ENCODE measurements at places on chromosomes 1 and 21.

DNA sequence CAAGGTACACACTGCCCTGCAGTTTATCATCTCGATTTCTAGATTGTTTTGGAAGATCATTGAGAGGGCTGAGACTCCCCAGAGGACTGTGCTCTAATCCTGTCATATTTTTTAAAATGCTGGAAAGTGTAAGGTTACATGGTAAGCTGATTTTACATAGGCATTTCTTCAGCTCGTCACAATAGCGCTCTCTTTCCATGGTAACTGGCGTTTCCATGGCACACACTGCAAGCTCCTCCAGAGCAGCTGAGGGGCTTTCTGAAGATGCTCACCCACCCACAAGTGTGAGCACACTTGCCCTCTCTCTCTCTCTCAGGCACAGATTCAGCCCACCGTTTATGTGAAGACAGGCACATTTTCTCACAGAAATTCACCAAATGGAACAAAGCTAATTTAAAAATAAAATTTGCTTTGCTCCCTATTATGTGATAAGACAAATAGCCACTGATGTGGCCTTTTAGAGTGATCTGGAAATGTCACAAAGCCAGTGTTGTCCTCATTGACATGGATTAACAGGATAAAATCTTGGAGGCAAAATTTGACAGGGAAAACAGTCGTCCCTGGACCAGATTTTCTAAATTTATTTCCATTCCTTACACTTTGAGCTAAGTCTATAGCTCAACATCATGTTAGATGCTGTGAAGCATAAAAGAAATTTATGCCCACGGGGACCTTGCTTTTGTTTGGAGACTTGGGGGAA is 421.5 kb downstream of the RWDD3 start:
- no peak for DNase-seq

GRCh38 chr1:43545339-43545694 is 14.6 kb downstream of the PTPRF start:
- DNase-seq = no peak

DNA sequence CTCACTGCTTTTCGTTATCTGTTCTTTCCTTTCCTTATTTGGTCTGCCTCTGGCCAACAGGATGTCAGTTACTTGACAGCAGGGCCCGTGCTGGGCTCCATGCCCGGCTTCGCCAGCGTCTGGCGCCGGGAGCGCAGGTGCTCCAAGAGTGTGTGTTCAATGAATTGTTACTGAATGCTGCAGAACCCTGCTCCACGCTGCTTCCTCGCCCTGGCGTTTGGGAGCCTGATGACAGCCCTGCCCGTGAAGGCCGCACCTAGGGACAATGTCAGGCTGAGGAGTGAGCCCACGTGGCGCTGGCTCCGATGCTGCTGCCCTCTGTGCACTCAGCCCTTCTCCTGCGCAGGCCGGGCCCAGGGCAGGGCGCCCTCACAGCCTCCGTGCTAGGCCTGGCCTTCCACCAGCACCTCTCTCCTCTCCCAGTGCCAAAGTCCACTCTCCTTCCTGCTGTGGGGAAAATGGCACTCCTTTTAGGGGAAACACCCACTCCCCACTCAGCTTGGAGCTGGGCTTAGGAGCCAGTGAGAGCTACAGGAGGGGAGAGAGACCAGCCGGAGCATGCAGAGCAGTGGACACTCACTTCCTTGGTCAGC is 51.4 kb downstream of the ACBD3 start:
- DNase-seq = no peak

DNA sequence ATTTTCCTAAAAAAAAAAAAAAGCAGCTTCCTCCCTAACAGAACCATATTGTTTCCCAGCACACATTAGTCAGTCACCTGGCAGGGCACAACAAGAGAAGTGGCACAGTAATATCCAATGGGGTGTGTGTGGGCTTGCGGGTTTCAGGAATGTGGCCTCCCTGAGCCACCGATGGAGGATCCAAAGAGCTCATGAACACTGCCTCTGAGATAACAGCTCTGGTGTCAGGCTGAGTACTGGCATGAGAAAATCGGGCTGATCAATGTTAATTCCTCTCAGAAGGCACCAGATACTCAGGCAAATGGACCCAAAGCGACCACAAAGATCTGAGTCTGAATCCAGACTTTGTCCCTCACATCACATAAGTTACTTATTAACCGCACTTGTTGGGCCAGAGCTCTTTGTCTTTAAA is 2.2 kb upstream of the LYPD8 start:
- DNase-seq = no peak

GRCh38 chr1:81499487-81499886 is 301.2 kb upstream of the ADGRL2 start:
- no peak for DNase-seq

DNA sequence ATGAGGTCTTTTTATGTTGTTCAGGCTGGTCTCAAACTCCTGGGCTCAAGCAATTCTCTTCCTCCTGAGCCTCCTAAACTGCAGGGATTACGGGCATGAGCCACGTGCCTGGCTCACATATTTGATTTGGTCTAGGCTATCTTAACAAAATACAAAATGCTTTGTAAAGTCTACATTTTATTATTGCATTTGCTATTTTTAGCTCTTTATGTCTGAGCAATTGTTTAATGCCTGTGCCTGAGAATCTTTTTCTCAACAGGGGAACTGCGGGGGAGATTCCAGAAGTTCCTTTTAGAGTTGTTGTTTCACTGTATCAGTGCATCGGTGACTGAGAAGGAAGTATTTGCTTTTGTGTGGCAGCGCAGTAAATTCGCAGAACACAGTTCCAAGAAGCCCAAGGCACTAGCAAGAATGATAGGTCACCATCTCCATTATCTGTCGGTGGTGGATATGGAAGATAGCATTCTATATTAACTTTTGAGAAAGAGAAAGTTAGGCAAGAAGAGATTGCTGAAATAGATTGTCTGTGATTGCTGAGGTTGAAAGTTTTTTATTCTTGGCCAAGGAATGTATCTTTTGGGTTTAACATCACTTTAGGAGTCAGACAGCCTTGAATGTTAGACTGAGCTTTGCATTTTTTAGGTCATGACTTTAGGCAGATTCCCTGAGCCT is 167.3 kb downstream of the PDE4B start:
- DNase-seq = no peak

Measured in fibroblast of the conjunctiva (primary cell).